Skeletal muscle cell (primary cell): ENCODE measurements at places on chromosomes 7 and 10.
A peak's percentile ranks its signal among the peaks of the same experiment; 100 is the strongest.

GRCh38 chr7:30671793-30672465 is 10.3 kb downstream of the CRHR2 start:
- DNase-seq = peak; percentile 30

- peak; percentile 16 for DNase-seq
These were observed 455 bp downstream of the CUL2 start for GRCh38 chr10:35089611-35090161.

- no peak for DNase-seq
These were observed 164.9 kb downstream of the TMEM178B start for GRCh38 chr7:141238596-141239243.

GRCh38 chr7:72492461-72493065 is 80.4 kb upstream of the CALN1 start:
- no peak for DNase-seq

DNA sequence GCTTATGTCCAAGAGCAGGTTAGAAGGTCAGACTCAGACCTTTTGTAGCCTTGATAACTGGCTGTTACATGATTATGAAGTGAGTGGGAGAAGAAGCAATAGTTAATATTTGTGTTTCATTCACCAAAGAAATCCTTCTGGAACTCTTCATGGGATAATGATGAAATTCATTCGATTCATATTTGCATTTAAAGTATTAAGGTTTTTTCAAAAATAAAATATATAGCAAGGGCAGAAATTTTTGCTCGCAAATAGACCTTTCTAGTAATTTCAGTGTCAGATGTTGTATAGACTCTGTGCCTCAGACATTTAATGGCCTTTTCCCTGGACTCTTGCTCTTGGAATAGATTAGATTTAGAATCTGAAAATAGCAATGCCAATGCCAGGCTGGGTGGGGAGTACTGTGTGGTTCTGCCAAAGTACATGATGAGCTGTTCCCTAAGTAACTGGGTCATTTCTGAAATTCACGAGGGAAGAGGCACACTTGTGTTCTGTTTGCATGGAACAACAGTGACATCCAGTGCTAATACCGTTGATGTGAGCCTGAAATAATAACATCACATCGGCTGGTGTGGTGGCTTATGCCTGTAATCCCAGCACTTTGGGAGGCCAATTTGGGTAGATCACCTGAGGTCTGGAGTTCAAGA is 119.2 kb downstream of the MBL2 start:
- no peak for DNase-seq

DNA sequence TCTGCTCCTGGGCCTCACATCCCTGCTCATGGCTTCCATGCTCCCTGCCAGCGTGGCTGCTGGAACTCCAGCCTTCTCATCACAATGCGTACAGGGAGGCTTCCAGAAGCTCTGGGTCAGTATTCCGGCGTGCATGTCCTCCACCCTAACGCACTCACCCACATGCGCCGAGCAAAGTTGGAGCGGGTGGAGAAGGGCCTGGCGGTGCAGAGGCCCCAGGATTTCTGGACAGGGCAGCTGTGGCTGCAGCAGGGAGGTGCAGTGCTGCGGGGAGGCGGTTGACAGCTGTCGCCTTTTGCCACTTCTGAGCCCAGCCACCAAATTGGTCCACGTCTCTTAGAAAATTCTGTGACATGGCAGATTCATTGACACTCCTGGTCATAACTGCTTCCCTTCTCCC is 33.6 kb upstream of the FAM20C start:
- DNase-seq = no peak
